NCI-H524 (cell line): ENCODE measurements at places on chromosomes 7 and 10.

DNA sequence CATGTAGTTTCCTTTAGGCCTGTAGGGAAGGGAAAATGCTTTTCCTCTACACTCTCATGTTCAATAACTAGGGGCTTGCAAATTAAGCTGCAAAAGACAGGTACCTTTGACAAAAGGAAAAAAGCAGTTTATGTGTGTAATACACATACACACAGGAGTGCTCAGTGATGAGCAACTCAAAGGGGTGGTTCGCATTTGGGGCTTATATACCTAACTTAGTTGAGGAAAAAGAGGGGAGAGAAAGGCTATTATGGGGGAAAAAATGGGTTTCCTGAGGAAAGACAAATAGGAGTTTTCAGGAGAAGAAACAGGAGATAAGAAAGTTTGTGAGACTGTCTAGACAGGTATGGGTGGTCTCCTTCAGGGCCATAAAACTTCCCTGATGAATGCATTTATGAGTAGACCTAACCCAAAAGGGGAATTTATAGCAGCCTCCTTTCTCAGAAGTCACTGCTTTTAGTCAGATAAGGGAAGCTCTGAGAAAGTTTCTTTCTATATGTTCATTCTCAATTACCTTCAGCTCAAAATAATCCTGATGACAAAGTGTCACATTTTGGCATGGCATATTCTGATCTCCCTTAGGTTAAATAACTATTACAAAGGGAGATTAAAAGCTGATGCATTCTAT is 55.2 kb upstream of the EZH2 start:
- no peak for DNase-seq

GRCh38 chr7:126447984-126448383 is 804.8 kb downstream of the GRM8 start:
- no peak for DNase-seq

DNA sequence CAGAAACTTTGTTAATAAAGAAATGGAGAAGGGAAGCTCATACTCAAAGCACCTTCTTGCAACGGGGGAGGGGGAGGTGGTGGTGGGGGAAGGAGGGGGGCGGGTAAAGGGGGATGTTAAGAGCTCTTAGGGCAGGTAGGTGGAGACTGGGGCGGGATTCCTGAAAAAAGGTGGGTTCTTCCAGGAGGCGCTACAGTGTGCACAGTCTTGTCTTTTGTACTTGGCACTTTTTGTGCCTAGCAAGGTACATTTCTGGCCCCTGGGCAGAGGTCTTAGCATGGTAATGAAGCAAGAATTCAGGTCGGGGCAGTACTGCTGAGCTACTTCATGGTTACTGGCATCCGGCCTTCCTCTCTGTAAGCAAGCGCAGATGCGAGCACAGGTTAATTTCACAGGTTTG is 15.2 kb upstream of the LAMB4 start:
- DNase-seq = no peak

DNA sequence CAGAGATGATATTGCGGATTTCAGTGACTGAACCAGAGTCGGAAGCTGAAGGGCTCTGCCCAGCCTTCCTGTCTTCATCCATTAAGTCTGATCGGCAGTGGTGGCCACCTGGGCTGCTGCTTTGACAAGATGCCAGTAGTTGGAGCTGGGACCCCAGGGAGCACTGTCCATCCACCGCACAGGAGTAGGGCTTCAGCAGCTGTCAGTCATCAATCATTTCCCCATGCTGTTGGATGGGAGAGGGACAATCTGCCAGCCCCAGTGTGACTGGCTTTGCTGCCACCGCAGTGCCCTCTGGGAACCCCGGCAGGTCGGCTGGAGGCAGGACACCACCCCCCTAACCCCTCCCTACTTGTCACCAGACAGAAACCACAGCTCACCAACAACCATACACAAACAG is 23.0 kb upstream of the GPR146 start:
- DNase-seq = no peak

- no peak for DNase-seq
These were observed 34.5 kb downstream of the DNMBP start for GRCh38 chr10:99975106-99975829.

DNA sequence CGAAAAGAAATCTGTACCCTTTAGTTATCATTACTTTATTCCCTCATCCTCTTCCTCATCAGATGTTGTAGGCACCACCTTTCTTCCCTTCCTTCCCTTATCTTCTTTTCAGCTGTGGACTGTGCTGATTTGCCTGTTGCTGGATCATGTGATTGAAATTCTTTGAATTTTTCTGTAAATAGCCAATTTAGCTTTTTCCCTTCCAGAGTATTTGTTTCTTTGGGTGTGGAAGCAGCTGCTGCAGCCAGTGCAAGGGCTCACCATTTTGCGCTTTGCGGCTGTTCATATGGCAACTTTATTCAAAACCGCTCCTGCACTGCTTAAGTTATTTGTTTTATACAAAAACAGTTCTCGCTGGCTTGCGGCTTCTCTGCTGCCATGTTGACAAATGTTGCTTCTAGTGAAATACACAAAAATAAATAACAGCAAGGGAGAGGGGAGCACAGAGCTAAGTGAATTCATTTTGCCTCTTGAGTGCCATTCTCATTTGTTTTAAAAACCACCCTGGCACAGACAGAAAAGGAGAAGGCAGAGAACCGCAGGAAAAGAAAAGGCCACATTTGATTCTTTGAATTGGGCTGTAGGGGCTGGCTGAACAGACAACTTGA is 151.2 kb downstream of the AUTS2 start:
- no peak for DNase-seq

DNA sequence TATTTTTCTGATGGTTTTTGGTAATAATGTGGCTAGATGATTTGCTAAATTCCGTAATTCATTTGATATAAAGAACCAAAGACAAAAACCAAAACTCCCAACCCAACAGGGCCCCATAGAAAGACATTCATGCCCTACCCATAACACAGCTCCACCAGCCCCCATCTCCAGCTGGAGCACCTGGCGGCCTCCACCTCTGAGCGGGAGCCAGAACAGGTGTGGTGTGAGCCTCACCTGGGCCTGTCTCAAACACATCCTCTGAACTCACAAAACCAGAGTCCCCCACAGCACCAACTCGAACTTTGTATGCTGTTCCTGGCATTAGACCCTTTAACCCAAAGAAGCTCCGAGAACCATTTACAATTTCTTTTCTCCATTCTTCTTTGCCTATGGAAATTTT is 36.5 kb upstream of the LAMB4 start:
- DNase-seq = no peak

DNA sequence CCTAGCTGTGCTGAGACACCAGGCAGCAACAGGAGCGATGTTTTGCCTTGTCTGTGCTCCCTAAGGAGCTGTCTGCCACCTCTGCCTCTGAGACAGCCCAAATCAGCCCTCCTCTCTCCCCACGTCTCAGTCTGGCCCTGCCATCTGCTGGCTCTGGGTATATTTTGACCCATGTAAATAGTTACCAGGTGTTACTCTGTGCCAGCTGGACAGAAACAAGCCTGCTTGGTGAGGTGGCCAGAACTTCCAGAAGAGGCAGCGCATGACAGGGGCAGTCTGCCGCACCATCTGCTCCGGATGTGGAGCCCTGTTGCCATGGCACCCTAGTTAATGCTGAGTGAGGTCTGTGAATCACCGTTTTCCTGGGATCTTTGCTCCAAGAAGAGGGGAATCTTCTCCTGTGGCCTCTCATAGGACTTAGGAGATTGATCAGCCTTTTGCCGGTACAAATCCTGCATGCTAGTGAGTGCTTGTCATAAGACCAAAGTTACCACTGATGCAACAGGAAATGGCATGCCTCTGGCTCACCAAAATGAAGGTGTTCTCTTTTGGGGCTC is 31.8 kb downstream of the GSTO2 start:
- peak; percentile 94 for DNase-seq

GRCh38 chr7:112792441-112792840 is 2.2 kb upstream of the TMEM168 start:
- peak; percentile 22 for DNase-seq

DNA sequence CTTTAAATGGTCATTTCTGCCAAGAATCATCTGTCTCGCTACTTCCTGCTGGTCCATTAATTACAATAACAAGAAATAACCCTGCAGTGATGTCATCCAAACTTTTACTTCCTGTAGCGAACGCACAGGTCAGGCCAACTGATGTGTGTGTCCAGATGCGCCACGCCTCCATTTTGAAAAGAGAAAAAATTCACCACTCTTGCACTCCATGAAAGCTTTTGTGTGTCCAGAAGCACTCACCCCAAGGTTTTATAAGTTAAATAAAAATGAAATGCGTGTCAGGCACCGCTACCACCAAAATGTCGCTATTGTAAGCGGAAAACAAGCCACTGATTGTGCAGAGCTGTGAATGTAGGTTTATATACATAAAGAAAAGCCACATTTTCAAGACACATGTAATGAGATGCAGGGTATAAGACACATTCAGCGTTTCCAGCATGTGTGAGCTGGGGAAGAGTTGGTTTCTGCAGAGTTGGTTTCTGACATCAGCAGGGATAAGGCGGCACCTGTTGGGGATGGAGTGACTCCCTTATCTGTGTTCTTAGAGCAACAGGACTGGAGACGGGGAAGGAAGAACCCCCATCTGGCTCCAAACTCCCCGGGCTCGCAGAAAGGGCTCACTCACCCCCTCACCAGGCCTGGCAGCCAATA is 83.3 kb downstream of the CTBP2 start:
- DNase-seq = no peak

DNA sequence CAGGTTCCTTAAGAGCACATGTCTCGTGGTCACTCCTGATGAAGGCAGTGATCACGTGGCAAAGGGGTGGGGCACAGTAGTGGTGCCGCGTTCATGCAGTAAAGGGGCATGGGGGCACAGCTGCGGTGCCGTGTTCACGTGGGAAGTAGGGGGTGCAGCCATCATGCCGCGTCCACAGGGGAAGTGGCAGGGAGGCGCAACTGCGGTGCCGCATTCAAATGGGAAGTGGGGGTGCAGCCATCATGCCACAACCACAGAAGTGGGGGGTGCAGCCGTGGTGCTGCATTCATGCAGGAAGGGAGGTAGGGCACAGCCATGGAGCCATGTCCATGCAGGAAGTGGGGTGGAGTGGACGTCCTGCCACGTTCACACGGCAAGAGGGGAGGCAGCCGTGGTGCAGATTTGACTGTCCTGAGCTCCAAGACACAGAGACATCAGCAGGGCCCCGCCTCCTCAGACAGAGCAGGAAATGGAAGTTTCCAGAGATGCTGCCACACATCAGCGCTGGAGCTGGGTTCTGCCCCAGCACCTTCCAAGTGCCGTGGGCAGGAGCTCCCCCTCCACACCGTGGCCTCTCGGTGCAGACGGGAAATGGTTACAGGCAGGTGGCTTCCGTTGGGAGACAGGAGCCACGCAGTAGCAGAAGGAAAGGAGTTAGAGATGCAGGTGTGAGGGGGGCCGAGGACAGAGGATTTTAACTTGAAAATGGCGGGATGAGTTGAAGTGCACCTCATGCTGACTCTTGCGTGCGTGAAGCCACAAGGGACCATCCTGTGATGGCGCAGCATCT is 95.0 kb upstream of the DDC start:
- DNase-seq = no peak

DNA sequence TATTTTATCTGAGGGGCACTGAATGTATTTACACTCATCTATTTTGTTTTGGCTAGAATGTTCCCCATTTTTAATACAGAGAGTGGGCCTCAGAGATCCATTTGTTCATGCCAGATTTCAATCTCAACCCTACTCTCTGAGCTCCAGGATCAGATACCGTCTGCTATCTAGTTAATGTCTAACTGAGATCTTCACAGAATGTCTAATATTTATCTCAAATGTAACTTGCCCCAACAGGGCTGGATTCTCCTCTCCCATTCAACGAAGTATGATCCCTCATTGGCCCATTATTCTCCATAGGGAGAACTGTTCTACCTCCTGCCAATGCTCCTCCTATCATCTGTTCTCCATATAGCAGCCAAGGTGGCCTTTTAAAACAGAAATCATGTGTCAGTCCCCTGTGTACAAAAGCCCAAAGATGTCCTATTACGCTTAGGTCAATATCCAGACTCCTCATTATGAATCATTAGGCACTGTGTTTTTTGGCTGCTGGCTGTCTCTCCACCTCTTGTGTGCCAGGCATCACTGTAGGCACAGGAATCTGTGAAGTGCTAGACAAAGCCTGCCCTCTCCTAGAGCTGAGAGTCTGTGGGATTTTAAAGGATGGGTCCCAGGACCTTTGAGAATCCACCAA is 169.3 kb upstream of the AGK start:
- no peak for DNase-seq

- no peak for DNase-seq
These were observed 77.6 kb downstream of the ETV1 start for GRCh38 chr7:13911909-13912308.

DNA sequence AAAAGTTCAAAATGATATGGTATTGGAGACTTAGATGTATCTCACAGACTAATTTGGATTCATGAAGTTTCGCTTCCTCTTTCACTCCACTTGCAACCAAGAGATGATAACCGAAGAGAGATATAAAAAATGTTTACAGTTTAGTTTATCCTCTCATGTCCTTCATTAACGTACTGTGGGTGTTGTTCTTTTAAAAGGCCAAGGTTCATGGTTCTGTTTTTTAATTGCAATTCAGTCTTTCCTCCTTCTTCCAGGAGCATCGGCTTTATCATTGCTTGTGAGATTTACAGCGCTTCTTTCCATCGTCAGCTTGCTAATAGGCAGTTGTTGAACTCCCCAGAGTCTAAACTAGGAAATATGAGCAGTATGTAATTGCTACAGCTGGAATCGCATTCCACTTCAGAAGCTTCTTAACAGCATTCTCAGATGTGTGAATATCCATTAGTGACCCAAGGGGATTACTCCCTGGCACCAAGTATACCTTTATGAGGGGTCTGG is 75.9 kb upstream of the HGF start:
- peak; percentile 84 for DNase-seq

DNA sequence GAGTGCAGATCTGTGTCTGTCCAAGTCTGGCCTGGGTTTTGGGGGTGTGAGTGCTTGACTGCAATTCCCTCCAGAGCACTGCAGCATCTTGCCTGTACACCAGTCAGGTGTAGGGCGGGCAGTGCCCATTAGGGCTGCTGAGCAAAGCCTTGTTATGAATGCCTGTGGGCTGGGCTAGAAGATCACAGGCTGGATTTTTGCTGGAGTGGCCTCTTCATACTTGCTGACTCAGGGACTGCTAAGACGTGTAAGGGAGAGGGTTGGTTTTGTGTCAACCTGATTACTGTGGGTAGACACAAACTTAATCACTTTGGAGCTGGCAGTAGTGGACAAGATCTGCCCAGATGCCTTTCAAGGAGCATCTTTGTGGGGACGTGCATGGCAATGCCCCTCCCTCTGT is 29.6 kb downstream of the DMBT1 start:
- DNase-seq = no peak

DNA sequence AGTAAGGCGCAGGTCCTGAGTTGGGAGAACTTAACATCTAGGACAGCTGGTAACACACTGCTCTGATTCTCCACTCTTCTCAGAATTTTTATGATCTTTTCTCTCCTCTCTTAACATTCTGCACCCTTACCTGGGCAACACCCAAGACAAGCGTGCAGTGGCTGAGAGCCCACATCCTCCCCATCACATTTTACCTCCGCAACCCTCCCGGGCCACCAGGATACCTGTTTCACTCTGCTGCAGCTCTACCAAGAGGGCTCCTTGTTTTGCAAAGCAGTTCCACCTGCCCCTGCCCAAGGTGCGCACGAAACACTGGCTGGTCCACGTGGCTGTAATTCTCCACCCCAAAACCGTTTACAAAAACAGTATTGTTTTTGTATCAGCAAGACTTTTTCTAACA is 81.5 kb downstream of the ITIH5 start:
- DNase-seq = no peak
